ENCODE measurements at places on chromosomes 1 and 21.

DNA sequence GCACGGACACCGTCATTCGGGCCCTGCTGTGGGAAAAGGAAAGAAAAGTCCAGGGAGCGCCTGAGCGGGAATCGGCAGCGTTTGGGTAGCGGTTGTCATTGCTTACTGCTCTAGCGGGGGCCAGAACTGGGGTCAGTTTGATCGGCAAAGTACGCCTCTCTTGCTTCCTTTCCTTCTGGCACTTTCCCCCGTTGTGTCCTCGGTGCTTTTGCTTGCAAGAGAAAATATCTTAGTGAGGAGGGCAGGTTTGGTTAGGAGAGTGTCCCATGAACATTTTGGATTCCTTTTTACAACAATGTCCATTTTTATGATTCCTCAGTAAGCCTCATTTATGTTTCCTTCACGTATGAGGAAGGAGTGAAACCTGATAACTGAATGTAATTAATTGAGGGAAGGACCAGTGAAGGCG lies 670 bp downstream of the ST3GAL3 start:
- DNase-seq: no peak

DNA sequence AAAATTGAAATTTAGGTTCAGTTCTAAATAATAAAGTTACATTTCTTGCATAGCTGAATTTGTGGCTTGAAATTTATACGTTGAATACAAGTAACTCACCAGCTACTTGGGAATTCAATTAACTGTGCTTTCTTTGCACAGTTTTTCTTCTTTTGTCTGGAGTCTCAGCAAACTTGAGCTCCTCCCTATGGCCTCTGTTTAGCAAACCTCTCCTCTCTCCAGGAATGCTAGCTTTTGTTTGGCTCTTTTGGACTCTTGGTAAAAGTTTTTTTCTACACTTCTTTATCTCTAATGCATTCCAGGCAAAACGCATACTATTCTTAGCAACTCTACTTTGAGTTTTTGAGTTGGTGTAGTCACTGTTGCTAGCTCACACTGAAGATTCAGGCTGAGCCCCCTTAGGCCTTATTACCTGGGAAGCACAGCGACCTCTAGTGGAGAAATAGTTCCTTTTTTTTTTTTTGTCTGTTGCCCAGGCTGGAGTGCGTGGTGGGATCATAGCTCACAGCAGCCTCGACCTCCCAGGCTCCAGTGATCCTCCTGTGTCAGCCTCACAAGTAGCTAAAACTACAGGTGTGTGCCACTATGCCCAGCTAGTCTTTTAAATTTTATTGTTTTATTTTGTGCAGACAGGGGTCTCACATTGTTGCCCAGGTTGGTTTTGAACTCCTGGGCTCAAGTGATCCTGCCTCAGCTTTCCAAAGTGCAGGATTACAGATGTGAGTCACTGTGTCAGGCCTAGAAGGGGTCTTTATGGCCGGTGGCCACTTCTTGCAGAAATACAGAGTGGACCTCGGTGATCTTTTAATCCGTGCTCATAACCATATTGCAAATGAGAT lies 61.7 kb downstream of the CASQ2 start:
- DNase-seq: no peak

DNA sequence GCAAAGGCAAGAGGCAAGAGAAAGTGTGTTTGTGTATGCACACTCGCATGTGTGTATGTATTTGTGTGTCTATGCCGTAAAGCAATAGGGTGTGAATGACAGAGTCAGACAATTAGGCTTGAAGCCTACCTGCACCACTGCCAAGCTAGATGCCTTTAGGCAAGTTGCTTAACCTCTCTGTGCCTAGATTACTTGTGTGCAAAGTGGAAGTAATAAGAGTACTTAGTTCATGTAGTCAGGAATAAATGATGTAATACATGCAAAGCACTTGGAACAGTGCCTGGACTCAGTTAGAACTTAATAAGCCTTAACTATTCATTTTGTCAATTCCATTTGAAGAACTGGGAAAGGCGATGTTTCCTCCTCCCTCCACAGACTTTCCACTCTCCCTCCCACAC lies 31.7 kb downstream of the LAMB3 start:
- no peak for DNase-seq

DNA sequence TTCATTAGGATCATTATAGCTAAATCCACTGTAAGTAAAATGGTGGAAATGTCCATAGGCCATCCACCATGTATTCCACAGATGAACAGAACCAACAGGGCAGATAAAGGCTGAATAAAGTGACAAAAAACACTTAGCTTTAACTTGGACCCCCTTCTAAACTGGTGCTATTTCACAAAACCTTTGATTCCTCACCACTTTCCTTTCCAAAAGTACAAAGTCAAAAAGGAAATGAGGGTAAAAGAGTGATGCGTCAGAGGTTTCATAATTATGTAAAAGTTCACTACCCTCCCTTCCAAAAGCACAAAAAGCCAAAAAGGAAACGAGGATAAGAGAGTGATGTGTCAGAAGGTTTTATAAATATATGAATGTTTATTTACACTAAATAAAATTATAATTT lies 172.2 kb downstream of the TBX15 start:
- no peak for DNase-seq

GRCh38 chr1:160406131-160406968 lies 6.0 kb downstream of the VANGL2 start:
- no peak for DNase-seq

GRCh38 chr1:220957233-220957605 lies 78.0 kb downstream of the HLX start:
- no peak for DNase-seq

GRCh38 chr1:37158113-37158749 lies 123.9 kb upstream of the GRIK3 start:
- DNase-seq: no peak

- no peak for DNase-seq
Measured at GRCh38 chr1:236736761-236737160, 50.5 kb downstream of the ACTN2 start.

DNA sequence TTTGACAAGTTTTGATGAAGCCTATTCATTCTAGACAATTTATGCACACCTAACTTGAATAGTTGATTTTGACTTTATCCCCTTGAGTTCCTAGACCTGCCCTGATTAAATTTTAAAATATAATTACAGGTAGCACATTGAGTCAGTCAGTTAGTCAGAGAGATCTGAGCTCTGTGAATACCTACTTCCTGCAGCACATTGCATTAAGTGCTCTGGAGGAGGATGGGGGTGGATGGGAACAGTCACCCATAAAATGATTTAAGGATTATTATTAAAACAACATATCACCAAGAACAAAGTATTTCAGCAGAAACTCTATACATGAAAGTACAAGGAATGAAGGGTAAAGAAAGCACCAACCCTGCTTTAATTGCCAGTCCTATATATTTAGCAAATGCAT lies 11.8 kb upstream of the RPF1 start:
- no peak for DNase-seq

All from cortex of kidney (tissue), 1 donor.